Fibroblast of skin of right quadriceps (primary cell): ENCODE measurements at places on chromosomes 7 and 10.

GRCh38 chr7:35003679-35004303 lies 33.5 kb downstream of the DPY19L1 start:
- peak; percentile 85 for DNase-seq

- DNase-seq, result peak; percentile 27
Measured at GRCh38 chr10:69742928-69743602, 58.6 kb upstream of the COL13A1 start.

DNA sequence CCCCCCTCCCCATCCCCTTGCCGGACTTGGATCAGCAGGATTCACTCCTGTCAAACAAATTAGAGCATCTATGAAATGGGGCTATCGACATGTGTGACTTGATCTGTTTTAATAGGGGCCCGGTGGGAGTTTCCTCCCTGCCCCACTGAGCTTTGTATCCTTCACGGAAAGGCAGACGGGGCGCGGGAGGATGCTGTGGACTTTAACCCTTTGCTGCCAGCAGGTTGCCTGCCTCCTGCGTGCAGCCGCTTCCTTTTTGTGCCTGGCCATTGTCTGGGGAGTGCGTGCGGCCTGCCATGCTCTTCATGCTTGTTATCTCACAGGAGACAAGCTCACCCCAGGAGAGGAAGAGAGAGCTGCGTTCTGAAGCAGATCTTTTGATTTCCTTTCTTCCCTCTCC lies 512.8 kb upstream of the GALNT17 start:
- no peak for DNase-seq

- no peak for DNase-seq
Measured at GRCh38 chr10:130782467-130782866, 529.1 kb downstream of the TCERG1L start.
